ENCODE measurements at places on chromosomes 7 and 10. TPM values are rescaled to one million over a fixed set of nuclear protein-coding genes. Genes with fewer than 3 reads are reported as not detected.

The ZNF33B gene
- total RNA-seq: 16.3 TPM

The GRID1 gene
- 1.6 TPM for total RNA-seq

The FANK1 gene
- 0.30 TPM for total RNA-seq

The AKR1C4 gene
- not detected for total RNA-seq

The NEUROD6 gene
- not detected for total RNA-seq

The CXCL12 gene
- total RNA-seq: 130 TPM

The WEE2 gene
- total RNA-seq: not detected

The CUBN gene
- 0.44 TPM for total RNA-seq

The CHST15 gene
- total RNA-seq: 4.5 TPM

The HYAL4 gene
- not detected for total RNA-seq

The CALCR gene
- 0.08 TPM for total RNA-seq

The TMEM236 gene
- total RNA-seq: 0.66 TPM

The STK17A gene
- total RNA-seq: 32.3 TPM

The MINPP1 gene
- 5.4 TPM for total RNA-seq

The VAX1 gene
- not detected for total RNA-seq

The NME8 gene
- not detected for total RNA-seq

The PNLIPRP3 gene
- not detected for total RNA-seq

The TNS3 gene
- 40.6 TPM for total RNA-seq

The INPP5F gene
- 4.9 TPM for total RNA-seq

The SLC26A5 gene
- not detected for total RNA-seq

The SPAG6 gene
- total RNA-seq: not detected

The ACHE gene
- total RNA-seq: 0.49 TPM

The MBL2 gene
- total RNA-seq: not detected

Measured in left ventricle myocardium inferior (tissue), 1 donor.